ENCODE measurements at places on chromosomes 3 and 15.

DNA sequence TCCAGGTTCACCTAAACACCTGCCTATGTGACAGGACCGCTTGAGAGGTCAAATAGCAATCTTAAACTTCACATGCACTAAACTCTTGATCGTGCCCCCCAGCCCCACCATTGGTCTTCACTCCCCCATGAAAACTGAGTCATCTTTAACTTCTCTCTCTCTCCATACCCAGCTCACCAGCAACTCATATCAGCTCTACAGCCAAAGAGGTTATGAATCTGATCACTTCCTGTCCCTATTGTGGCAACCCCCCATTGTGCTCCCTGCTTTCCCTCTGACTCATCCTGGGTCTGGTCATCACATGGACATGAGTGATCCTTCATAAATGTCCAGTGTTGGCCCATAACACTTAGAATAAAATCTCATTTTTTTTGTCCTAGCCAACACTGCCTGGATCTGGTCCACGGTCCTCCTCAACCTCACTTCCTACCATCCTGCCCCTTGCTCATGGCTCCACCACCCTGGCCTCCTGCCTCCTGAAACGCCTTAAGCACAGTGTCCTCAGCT is 103.4 kb upstream of the HACD2 start:
- no peak for DNase-seq

DNA sequence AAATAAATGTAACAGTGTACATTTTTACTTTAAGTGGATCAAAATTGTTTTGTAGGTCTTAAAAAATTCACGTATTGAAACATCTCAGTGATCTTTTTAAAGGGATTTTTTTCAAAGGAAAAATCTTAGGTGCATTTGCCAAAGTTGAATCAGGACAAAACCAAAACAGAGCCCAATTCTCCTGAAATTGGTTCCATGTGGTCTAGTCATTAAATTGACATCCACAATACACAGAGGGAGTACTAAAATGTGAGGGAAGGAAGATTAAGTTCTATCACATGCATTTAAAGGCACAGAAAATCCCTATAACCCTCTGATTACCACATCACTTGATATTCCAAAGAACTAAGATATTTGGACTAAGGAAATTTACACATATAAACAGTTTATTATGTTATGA is 39.3 kb upstream of the HDC start:
- no peak for DNase-seq

- DNase-seq = no peak
These were observed 108.3 kb downstream of the OCA2 start for GRCh38 chr15:27990521-27991515.

- DNase-seq = no peak
These were observed 26.4 kb downstream of the TIGIT start for GRCh38 chr3:114320246-114320645.
